SHP77 treated with DMSO at 0.1 percent for 48 hours (cell line): ENCODE measurements at places on chromosomes 12 and 14.
A peak's percentile ranks its signal among the peaks of the same experiment; 100 is the strongest.

DNA sequence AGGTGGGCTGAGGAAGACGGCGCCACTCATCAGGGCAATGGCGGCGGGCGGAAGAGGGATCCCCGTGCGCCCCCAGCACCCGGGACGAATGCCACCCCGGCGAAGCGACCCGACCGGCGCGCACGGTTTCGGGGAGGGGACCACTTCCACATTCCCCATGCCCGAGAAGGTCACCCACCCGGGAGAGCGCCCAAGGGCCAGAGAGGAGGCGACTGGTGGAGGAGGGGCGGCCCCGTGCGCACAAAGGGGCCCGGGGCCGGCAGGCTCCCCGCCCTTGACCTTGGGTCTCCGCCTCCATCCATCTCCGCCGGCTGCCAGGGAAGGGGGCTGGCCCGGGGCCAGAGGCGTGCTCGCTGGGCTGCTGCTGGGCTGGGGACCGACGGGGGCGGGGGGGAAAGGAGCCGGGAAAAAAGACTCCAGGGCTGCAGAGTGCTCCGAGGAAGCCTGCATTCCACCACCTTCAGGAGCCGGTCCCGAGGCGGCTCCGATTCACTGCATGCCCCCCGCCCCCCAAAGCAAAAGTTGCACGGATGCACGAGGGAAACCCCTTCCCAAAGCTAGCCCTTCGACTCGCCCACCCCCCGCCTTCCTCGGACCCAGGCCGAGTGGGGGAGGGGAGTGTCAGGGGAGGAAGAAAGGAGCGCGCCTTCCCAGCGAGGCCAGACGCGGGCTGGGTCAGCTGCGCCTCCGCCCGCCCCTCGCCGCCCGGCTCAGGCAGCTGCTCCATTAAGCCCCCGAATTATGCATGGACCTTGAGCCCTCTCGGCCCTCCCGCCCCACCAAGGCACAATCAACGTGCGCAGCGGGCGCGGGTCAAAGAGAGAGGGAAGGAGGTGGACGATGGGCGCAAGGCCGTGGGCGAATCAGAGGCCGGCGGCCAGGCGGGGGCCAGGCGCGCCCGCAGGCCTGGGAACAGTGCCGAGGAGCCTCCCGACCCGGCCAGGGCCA lies 26.2 kb downstream of the BCL11B start:
- DNase-seq = no peak

DNA sequence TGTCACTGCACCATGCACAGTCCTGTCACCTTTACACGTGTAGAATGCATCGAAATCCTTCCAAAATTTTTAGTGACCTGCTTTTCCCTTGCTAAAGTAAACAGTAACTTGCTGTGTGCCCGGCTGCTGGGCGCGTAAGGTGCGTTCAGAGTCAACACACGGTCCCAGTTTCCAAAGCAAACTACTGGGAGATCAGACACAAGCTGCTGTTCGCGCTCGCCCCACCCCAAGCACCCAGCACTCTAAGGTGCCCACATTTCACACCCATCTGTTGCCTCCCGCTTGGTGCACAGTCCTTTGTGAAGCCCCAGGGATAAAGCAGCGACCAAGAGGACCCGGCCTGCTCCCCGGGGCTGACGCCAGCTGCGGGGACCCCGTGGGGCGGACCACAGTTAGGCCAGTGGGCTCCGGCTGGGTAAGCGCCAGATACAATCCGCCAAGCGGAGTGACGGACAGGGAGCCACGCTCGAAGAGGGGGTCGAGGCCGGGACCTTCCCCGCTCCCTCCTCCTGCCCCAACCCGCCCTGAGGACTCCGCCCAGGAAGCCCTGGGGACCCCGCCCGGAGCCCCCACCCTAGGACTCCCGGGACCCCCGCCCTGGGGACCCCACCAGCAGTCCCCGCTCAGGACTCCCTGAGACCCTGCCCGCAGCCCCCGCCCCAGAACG lies 633 bp downstream of the STX2 start:
- DNase-seq = no peak

DNA sequence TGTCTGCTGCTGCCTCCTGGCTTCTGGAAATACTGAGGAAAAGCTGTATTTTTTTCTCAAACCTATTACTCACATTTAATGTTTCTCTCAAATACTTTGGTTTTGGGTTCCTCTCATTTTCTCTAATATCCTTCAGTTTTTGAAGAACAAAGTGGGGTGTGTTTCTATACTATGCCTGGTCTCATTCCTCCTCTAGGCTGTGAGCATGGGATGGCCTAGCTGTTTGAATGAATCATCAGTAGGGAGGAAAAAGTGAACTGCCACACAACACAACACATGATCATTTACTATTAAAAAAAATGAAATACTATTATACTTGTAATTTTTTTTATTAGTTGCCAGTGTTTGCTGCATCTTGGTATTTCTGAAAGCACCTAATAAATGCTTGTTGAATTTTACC lies 11.3 kb upstream of the SMCO3 start:
- no peak for DNase-seq

DNA sequence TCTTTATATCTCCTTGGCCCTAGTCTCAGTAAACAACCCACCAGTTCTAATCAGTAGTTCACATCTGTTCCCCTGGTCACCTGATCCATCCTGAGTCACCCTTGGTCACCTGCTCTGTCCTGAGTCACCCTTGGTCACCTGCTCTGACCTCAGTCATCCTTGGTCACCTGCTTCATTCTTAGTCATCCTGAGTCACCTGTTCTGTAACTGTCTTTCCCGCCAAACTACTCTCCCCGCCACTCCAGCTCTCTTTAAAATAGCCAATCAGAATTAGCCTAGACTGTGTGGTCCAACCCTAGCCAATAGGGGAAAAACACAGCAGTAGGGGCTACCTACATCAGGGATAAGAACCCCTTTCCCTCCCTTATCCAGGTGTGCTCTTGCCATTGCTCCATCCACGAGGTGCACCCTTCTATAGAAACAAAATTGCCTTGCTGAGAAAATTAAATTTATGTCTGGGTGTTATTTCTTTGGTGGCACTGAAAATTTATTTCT lies 245.4 kb upstream of the DIO3 start:
- no peak for DNase-seq

DNA sequence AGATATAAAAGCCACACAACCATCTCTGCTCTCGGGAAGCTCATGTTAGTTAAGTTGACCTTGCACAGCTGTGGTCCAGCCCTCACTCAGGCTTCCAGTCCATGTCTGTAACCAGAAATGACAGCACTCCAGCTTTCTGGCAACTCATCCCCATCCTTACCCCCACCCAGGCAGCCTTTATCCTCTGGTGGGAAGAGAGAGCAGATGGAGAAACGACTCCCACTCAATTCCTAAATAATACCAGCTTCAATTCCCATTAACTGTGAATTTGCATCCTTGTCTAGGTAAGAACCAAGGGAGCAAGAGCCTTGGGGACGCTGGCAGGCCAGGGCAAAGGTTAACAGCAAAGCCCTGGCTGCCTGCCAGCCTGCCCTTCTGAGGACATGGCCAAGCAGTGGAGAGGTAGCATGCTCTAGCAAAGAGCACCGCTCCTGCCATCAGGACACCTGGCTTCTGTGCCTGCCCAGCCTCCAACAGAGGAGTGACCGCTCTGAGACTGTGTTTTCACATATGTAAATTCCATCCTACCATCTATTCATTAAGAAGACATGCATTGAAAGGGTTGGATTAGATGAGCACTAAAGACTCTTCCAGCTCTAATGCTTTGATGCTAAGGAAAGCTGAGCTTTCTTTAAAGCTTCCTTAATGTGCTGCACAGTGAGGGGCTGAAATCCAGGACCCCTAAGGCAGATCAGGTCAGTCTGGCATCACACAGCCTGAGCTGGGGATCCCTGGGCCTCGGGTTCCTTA lies 236.1 kb downstream of the GRIN2B start:
- no peak for DNase-seq

GRCh38 chr14:60275932-60276331 lies 26.9 kb downstream of the PPM1A start:
- DNase-seq = no peak

- DNase-seq = no peak
These were observed 129.9 kb upstream of the GRIN2B start for GRCh38 chr12:14111230-14111865.

DNA sequence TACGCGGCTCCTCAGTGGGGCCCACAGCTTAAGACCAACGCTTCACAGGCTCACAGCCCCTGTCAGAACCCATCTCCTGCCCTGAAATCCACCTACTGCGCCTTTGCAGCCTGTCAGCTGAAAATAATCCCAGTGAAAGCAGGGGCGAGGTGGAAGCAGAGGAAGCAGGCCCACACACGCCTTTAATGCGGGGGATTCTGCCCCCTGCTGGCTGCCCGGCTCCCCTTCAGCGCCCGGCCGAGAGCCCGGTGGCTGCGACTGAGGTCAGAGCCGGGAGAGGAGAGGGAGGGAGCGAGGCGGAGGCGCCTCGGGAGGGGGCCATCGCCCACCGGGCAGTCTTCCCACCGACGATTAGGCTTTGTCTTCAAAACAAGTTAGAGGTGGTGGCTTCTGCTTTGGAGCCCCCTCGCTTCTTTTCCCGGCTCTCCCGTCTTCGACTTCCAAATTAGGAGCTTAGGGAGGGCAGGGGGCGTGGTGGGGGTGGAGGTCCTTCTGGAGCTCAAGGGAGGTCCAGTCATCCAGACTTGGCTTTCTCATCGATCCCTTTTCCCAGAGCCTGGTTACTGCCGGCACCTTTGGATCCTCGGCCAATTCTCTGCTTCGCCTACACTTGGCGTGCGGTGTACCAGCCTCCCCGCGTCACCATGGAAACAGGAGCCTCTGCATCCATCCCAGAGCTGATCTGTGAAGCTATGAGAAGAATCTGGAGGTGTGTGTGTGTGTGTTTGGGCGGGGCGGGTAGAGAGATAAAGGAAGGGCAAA lies 25.2 kb upstream of the RND1 start:
- peak; percentile 48 for DNase-seq

- DNase-seq = no peak
These were observed 2.4 kb upstream of the KIF26A start for GRCh38 chr14:104135904-104136471.

- DNase-seq = no peak
These were observed 16.8 kb upstream of the MGP start for GRCh38 chr12:14902465-14902864.

- no peak for DNase-seq
These were observed 125.9 kb downstream of the ALX1 start for GRCh38 chr12:85405781-85406522.

- no peak for DNase-seq
These were observed 24.0 kb downstream of the LRIG3 start for GRCh38 chr12:58896278-58896677.

DNA sequence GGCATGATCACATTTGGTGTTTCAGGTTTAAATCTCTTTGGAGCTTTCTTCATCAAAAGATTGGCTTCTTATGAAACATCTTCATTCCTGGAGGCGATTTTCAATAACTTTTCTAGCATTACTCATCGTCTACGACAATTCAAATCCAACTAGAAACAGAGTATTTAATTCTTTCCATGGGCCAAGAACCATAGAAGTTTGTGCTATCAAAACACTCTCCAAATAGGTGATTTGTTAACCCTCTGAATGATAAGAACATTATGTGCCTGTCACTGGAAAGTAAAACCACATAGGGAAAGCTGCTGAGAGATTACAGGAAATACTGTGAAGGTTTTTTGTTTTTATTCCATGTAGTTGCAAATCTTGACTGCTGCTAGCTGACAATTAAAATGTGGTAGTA lies 6.9 kb upstream of the DCN start:
- DNase-seq = no peak
